Retinal pigment epithelial cell (primary cell): ENCODE measurements at places on chromosomes 2 and 18.

GRCh38 chr2:190190507-190191162 lies 128.1 kb upstream of the MSTN start:
- DNase-seq = no peak

DNA sequence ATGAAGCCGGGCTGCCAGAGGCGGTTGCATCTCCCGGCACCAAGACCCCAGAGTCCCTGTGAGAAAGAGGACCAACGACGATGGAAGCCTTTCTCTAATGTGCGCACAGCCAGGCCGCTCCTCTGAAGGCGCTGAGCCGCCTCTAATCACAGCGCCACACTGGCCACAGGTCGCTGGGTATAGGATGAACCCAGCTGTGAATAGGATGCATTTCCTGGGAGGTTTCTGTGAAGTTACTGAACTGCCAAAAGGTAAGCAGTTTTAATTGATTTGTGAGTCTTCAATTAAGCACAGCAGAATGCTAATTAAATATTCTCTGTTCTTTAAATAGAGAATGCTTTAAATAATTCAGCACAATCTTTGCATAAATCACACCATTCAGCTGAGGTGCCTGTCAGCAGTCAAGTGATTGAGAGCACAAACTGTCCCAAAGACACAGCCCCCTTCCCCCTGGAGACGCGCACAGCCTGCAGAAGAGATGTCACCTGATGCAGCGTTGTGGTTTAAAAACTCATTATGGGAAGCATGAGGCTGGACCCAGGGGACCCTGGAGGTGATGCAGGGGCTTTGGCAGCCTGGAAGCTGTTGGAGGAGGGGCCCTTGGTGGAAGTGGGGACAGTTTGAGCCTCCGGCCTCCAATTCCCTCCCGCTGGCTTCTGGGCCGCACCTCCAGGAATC lies 98.1 kb downstream of the RTP5 start:
- DNase-seq = no peak

- DNase-seq = no peak
Observed at GRCh38 chr18:44502790-44503189, 177.9 kb upstream of the SETBP1 start.

DNA sequence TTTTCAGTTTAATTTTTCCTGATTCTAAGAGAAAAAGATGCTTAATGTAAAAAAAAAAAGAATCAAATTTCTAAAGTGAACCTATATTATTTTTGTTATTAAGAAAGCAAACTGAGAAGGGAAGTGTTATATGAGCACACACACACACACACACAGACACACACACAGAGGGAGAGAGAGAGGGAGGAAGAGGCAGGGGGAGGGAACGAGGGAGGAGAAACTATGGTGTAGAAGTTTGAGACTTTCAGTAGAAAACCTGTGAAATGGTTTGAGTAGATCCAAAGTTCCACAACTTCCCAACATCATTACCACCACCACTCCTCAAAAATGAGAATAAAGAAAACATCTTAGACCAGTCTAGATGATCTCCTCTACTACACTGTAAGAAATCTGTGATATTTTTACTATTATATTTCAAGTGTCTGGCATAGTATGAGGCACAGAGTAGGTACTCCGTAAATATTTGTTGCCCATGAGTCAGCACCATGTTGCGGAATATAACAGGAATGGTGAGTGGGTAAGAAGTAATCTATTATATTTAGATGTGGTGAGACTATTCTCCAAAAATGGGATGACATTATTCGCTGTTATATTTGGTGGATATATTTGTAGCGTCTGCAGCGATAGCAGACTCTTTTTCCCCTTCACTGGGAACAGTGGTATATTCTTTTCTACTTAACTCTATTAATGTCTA lies 149.4 kb upstream of the DNMT3A start:
- no peak for DNase-seq

- no peak for DNase-seq
Observed at GRCh38 chr2:226953826-226954225, 118.0 kb downstream of the RHBDD1 start.

DNA sequence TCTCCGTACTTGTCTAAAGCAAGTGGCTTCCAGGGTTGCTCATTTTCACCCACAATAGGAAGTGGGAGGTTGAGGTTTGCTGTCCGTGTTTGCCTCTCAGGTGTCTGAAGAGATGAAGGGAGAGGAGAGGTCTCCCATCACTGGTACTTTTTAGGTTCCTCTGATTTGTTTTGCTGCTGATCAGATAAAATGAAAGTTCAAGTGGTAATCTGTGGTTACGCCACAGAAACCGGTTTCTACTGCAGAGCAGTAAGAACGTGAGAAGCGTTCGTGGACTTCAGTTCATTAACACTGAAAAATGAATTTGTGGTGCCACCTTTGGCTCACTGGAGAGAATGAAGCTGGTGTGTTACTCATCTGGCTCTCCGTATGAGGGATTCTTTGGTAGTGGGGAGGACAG lies 118.2 kb downstream of the GBX2 start:
- no peak for DNase-seq

DNA sequence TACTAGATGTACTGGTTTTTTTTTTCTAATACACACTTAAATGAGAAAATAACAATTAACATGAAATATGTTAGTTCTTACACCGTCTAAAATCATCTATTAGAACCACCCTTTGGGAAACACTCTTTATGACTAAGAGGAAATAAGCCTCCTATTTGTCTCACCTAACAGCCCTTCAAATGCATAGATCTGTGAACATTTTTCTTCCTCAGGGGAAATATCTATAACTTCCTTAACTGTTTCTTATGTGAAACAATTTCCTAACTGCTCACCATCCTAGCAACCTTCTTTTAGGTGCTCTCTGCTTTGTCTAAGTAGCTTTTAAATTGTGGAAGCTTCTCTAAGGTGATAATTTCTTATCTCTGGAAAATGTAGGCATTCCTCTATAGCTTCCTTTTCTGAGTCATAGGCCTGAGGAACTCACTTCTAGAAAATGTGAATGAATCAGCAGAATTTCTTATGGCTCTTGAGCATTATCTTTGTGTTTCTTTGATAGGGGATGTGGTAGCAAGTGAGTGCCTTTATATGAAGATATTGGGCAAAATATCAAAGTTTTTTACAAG lies 56.1 kb downstream of the CNTNAP5 start:
- no peak for DNase-seq
